ENCODE measurements at places on chromosomes 5 and 9.

DNA sequence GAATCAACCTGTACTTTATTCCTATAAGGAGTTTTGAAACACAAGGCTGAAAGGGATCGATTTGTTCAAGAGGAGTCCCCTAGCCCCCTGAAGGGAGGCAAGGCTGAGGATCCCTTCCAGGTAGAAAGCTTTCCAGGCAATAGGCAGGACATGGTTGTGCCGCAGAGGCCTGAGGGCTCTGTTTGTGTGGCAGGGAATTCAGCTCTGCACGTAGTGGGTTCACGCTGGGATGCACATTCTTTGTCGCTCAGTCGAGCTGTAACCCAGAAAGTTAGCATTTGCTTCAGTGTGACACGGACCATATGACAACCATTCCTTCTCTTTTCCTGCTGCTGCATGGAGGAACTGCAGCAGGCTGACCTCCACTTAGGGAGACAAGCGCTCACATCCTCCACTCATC, 65.6 kb upstream of the TRIO start:
- no peak for DNase-seq

DNA sequence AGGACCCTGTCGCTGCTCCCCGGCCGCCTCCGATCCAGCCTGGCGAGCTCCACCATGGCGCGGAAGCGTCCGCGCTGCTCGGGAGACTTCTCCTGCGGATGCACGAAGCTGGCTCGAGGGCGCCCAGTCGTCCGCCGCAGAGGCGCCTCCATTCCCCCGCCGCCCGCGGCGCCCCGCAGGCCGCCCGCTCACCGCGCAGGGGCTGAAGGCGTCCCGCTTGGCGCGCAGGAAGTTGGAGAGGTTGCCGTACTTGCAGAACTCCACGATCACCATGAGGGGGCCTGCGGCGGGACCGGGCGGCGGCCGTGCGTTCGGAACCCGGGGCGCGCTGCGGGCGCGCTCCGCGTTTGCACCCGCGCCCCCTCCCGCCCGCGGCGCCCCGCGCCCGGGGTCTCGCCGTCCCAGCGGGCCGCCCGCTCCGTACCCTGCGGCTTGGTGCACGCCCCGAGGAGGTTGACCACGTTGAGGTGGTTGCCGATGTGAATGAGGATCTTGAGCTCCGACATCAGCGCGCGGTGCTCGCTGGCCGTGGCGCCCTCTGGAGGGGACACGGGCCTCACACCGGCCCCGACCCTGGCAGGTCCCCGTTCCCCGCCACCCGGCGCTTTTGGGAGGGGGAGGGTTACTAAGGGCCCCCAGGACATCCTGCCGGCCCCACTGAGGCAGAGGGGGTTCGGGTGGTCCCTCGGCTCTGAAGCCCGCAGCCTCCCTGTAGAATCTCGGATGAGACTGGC, 27.7 kb upstream of the SCGB3A1 start:
- DNase-seq: peak; percentile 56

DNA sequence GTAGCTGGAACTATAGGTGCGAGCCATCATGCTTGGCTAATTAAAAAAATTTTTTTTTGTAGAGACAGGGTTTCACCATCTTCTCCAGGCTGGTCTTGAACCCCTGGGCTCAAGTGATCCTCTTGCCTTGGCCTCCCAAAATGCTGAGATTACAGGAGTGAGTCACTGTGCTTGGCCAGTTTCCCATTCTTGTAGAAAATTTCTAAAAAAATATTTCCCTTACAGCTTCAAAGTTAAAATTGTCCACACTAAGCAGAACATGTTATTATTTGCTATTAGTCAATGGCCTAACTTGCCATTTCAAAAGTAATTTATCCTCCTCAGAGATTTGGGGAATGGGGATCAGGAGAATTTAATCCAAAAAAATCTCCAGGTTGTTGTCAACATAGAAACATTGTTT, 40.1 kb downstream of the SLC38A9 start:
- DNase-seq: no peak

DNA sequence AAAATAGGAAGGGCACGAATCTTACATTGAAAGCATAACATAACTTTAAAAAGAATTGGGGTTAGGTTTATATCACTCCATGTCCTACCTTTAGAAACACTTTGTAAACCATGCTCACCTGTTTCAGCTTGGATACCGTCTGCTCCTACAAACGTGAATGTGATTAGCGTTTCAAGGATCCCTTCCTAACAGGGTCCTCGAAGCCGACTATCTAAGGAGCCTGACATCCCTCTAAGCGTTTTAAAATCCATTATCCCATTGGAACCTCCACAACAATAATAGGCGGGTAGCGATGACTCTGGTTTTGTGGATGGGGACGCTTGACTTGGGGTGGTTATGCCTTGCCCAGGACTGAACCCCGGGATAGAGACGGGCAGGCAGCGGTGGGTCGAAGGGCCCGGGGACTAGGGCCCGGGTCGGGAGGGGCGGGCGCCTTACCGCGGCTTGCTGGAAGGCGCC, 937 bp downstream of the SVEP1 start:
- no peak for DNase-seq

DNA sequence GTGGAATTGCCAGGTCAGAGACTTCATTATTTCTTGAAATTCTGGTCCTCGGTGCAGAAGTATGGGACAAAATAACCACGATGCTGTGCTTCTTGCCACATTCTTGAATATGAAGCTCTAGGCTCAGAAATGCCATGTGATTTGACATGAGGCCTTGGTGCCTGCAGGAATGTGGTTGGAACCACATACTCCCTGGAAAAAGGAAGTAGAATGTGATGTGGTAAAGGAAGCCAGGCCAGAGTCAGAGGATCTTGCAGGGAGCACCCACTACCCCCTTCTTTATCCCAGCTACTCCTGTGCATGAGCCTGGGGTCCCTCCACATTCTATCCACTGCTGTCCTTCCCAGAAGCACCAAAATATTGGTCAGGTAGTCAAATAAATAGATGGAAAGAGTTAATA, 80.9 kb downstream of the FOXD1 start:
- DNase-seq: peak; percentile 53

DNA sequence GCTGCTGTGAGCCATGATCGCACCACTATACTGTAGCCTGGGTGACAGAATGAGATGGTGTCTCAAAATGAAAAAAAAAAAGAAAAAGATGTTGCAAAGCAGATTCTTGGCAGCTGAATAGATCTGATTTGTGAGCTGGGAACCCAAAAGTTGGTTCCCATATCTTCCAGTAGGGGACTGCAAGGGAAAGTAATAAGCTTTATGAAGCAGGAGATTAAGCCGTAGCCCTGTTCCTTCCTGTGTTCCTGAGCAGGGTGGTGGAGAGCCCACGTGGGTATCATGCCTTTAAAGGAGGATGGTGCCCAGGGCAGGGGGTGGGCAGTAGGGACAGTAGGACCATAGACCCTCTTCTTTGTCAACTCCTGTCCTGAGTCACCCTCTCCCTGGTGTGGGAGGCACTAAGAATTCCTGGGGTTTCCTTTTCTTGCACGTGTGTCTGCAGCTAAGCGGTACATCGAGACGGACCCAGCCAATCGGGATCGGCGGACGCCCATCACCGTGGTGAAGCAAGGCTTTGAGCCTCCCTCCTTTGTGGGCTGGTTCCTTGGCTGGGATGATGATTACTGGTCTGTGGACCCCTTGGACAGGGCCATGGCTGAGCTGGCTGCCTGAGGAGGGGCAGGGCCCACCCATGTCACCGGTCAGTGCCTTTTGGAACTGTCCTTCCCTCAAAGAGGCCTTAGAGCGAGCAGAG, 37.9 kb downstream of the STOM start:
- DNase-seq: no peak

GRCh38 chr9:109969011-109969410, 189.0 kb downstream of the PALM2AKAP2 start:
- no peak for DNase-seq

DNA sequence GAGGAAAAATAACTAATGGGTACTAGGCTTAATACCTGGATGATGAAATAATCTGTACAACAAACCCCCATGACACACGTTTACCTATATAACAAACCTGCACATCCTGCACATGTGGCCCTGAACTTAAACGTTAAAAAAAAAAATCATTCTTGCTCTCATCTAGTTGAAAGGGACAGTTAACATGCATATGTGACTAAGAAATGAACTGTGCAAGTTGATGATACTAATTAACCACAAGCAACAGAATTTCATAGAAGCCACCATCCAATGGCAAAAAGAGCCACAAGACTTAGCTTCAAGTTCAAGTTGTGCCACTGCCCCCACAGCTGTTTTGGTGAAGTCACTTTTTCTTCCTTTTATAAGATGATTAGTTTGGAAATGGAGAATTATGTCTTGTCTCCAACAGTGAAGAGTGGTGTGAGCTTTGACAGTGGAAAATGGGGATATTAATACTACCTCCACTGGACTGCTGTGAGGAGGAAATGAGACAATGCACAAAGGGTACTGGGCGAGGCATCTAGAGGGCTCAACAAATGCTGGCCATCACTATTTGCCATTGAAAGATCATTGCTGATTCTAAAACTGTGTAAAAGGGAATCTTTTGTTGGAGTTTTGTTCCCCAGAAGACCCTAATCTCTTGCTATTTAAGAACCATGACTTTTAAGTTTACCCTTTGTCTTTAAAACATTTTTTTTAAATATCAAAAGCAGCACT, 202.1 kb downstream of the EBF1 start:
- no peak for DNase-seq

GRCh38 chr5:159244890-159245289, 18.2 kb upstream of the UBLCP1 start:
- no peak for DNase-seq

DNA sequence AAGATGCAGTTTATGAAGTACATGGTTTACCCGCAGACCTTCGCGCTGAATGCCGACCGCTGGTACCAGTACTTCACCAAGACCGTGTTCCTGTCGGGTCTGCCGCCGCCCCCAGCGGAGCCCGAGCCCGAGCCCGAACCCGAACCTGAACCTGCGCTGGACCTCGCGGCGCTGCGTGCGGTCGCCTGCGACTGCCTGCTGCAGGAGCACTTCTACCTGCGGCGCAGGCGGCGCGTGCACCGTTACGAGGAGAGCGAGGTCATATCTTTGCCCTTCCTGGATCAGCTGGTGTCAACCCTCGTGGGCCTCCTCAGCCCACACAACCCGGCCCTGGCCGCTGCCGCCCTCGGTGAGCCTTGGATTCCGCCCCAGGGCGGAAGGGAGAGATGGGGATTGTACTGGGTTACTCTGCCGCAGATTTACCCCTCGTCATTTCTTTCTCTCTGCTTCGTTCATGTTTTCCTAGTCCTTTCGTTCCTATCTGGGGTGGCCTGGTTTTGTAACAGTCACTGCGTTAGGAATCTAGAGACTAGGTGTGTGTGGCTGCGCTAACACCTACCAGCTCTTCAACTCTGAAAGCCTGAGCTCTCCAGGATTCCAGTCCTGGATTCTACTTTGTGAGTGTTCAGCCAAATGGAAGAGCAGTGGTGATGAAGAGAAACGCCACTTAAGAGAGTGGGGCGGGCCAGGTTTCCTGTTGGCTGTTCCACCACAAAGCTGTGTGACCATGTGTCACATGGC, 638 bp downstream of the MRPS30 start:
- peak; percentile 69 for DNase-seq

DNA sequence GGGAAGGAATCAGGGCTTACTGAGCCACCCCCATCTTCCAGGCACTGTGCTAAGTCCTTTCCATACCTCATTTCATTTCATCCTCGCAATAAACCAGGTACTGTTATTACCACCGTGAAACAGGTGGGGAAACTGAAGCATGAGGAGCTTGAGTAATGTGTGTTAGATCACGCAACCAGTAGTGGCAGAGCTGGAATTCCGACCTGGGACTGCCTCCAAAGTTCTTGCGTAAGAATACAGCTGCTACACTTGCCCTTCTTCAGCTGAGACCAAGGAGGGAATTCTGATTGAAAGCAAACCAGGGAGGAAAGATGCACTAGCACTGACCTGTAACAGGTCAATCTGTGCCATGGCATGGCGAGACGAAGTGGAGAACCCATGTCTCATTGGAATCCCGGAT, 113.4 kb upstream of the MSX2 start:
- DNase-seq: peak; percentile 59

DNA sequence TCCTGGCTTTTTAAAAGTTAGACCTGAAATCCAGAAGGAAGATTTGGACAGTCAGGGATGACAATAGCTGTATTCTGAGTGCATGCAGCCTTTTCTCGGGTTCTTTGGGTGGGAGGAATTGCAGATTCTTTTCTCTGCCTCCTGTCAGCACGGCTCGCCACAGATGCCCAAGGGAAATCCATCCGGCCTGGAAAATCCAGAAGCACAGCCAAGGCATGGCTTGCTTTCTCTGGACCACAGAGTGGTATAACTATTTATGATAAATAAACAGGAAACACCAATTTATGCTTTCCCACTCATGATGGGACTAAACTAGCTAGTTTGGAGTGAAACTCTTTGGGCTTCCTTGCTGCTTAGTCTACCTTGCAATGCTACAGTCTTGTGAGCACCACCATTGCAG, 59.1 kb downstream of the C9orf152 start:
- DNase-seq: no peak

DNA sequence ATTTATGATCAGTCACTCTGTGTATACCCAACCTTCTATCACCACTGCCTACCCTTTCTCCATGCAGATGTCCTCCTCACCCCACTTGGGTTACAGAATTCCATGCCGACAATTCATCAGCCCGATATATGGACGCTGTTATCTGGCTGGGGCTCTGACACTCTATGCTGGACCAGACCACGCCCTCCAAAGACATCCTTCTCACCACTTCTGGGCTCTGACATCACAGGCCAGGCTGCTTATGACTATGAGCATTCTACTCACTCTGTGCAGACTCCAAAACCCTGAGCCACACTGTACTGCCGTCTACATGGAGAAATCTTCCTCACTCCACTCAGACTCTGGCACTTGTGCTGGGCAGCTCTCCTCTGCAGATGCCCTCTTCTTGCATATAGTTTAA, 7.6 kb upstream of the AK3 start:
- DNase-seq: no peak

- DNase-seq: no peak
These were observed 104.9 kb downstream of the ANKRD18B start for GRCh38 chr9:33628865-33629410.

GRCh38 chr9:116466271-116467235, 220.6 kb upstream of the TRIM32 start:
- no peak for DNase-seq

DNA sequence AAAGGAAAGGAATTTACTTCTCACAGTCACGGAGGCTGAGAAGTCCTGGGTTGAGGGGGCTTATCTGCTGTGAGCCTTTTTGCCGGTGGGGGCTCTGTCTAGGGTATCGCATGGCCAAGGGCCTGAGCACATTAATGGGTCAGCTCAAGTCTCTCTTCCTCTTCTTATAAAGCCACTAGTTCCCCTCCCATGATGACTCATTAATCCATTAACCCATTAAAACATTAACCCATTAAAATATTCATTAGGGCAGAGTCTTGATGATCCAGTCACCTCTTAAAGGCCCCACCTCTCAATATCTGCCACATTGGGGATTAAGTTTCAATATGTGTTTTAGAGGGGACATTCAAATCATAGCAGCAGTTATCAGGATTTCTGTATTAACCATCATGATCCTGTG, 406.3 kb downstream of the SPOCK1 start:
- no peak for DNase-seq
